ENCODE measurements at places on chromosomes 2 and 18.
A peak's percentile ranks its signal among the peaks of the same experiment; 100 is the strongest.

GRCh38 chr18:12637393-12637792 is 20.5 kb downstream of the SPIRE1 start:
- no peak for DNase-seq

DNA sequence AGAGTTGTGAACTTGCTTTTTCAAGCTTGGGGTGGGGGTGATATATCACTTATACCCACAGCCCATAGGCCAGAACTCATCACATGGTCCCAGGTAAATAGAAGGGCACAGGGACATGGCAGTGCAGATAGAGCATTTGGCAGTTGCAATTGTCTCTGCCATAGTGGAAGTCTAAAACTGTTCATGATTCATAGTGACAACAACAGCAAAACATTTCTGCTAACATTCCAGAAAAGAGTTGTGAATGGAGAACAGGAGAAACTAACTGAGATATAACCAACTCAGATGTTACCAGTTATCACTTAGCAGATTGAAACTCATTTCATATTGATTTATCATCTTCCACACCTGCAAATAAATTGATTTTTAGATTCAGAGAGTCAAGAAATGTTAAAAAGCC is 278.6 kb upstream of the KYNU start:
- DNase-seq: no peak

DNA sequence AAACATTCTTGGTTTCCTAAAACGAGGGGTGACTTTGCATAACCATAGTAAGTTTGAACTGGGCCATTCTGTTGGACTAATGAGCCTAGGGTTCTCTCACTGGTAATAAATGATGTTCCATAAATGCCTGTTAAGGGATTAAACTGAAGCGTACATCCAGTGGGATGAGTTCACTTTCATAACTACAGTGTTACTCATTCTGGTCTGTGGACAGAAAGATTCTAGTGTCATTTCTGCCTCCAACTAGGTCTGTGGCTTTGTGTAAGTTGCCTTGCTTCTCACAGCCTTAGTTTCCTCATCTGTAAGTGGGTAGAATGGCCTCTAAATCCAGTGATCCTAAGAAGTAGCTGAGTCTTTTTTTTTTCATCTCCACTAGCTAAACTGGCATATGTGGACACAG is 1860.6 kb upstream of the PIK3C3 start:
- no peak for DNase-seq

- DNase-seq: no peak
Measured at GRCh38 chr18:68848242-68848641, 50.4 kb downstream of the CCDC102B start.

DNA sequence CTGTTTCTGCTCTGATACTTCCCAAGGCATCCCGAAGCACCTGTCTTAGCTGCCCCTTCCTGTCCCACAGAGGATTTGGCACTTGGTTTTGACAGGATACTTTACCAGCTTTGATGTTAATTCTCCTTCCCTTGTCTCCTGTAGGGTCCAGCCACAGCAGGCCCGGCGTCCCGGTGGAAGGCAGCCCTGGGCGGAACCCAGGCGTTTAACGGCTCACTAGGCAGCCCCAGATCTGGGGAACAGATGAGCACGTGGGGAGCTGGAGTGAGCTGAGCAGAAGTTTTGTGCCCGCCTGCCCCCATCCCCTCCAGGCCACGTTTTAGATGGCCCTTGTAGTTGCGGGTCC is 11.4 kb downstream of the ANKRD23 start:
- DNase-seq: no peak

DNA sequence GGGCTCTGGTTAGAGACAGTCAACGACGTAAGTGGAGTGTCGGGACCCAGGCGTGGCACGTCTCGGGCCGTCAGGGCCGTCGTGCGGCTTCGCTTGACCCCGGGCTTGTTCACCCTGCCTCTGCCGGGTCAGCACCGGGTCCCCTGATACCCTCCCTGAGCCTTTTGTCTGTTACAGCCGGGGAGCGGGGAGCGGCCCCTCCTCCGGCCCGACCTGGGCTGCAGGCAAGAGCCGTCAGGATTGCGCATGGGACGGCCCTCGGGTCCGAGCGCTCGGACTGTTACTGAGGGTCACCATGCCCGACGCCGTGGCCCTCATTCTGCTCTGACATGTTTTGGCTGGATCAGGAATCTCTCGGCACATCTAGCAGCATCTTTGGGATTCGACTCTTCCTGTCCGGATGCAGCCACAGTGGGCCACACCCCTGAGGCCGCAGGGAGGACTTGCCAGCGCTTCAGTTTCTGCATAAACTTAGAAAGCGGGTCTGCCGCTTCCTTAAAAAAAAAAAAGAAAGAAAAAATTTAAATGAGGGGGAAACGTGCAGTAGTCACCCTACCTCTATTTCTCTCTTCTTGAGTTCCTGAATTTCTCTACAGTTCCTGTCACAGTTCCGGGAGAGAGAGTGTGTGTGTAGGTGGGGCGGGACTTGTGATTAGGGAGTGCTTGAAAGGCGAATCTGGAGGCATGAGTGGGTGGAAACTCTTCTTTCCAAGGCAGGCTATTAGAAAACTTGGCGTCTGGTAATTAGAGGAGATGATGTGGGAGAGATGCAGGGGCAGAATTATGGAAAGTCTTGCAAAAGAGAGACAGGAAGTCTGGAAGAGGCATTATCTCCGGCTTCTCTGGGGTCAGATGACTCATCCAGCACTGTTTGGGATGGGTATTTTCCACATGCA is 909 bp downstream of the TMEM87B start:
- DNase-seq: peak; percentile 86

DNA sequence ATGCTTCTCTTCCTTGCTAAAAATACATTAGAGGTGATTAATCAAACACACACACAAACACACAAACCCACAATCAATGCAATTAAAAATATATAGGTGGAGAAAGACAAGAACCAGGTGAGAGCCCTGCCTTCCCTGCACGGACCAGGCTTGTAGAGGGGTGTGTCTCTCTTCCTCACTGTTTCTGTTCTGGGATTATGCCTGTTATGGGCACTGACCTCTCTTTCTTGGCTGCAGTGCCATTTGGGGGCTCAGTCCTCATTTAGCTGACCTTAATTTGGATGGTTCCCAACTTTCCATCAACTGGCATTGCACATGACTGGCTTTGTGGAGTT is 89.8 kb downstream of the SH3RF3 start:
- DNase-seq: no peak

DNA sequence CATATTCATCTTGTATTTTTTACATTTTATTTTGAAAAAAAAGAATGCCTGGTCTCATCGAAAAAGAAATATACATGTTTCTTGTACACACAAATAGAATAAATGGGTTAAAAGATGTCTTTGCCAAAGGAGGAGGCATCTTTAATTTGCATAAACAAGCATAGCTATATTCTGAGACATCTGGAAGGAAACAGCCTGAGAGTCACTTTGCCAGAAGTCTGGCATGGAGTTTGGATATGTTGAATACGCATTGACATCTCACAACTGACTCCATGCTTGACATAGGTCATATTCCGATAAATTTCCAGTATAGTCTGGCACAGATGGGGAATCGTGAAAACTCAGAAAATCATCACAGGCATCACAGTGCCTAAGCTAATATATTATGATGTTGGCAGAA is 1317.5 kb upstream of the CELF4 start:
- no peak for DNase-seq

- DNase-seq: no peak
Measured at GRCh38 chr18:7234091-7234490, 3.2 kb downstream of the LRRC30 start.

DNA sequence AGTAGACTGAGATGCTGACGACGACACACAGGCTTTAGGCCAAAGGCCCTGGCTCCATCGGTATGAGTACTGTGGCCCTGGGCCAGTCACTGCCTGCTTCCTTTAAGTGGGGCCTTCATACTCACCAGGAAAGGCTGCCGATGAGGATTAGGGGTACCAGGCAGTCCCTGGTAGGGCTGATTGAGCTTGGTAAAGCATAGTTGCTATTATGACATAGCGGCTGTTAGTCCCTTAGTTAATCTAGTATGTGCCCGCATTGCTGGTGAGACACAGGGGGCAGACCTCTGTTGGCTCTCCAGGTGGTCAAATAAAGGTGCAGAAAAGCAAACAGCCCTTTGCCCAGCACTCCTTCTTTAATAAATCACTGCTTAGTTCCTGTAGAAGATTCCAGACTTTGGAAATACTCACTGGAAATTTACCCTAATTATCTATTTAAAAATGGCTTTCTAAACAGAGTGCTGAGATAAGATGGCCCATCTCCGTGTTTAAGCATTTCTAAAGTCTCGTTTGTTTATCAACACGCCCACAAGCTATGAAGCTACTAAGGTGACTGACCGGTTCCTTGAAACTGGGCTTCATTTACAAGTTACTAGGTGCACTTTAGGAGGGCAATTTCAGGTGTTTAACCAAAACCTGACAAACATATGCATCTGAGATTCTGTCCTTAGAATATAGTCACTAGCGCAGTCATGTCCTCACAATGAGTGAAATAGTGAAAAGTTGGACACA is 8.7 kb upstream of the BIN1 start:
- no peak for DNase-seq

DNA sequence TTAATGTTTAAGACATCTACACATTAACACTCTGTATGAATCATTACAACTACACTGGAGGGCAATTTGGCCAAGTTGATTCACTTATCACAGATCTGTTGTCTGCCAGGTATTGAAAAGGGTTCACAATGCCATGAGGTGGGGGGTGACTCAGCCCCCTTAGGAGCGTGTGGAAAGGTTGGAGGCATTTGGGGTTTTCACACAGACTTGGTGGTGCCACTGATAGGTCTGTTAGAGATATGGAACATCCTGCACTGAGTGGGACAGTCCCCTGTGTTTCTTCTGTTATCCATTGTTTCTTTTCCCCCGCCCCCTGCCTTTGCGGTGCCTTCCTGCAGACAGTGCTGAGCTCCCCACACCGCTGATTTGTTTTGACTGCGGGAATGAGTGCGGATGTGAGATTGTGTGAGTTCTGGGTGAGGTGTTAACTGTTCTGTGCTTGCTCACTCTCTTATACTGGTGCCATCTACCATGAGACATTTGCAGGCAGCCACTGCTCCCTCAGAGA is 9.3 kb upstream of the TSN start:
- no peak for DNase-seq

GRCh38 chr2:201357221-201357620 is at the start of gene FLACC1:
FLACC1 (minus strand) TSS chr2:201357345; CDS start chr2:201351404, 5,941 bp downstream.
- DNase-seq: peak; percentile 69

DNA sequence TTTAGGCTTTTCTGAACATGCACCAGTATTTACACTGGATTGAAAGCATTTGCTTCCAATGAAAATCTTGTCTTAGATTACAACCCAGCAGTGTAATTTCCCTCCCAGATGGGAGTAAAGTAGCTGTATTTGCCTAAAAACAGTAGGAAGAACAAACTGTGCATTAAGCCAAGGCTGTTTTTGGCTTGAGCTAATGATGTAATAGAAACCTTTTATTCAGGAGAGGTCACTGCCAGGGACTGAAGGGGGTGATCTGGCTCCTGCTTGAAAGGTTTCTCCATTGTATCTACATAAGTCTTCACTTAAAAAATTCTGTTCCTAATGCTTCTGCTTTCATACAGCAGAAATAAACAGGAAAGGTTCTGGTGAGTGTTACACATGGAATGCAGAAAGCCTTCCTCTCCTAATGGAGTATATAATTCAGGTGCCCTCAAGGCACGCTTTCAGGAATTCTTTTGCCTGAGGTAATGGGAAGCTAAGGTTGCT is 74.4 kb downstream of the MEIS1 start:
- no peak for DNase-seq

All from COLO829 (cell line).